ENCODE measurements at places on chromosomes 1 and 21. TPM values are rescaled to one million over a fixed set of nuclear protein-coding genes. Genes with fewer than 3 reads are reported as not detected.

ESRRG gene
- total RNA-seq, result not detected

GRCh38 chr1:77428068-77428467 lies 146.2 kb downstream of the AK5 start:
- no peak for DNase-seq
- H3K36me3 ChIP-seq, result no peaks in the 10 kb centered on the region
- H3K27me3 ChIP-seq, result no peaks in the 10 kb centered on the region
- no peaks in the 10 kb centered on the region for H3K4me1 ChIP-seq

GRCh38 chr1:92362970-92363369 lies 64.1 kb downstream of the RPAP2 start:
- no peaks in the 10 kb centered on the region for H3K27me3 ChIP-seq
- DNase-seq, result no peak
- no peak overlapping the region for H3K27ac ChIP-seq
- H3K36me3 ChIP-seq, result no peaks in the 10 kb centered on the region

- no peaks in the 10 kb centered on the region for H3K27me3 ChIP-seq
- peaks cover 17% of the 10 kb centered on the region for H3K4me1 ChIP-seq
- no peak overlapping the region for H3K4me3 ChIP-seq
- no peak for DNase-seq
Observed at GRCh38 chr1:159913451-159914192, 11.7 kb downstream of the TAGLN2 start.

DNA sequence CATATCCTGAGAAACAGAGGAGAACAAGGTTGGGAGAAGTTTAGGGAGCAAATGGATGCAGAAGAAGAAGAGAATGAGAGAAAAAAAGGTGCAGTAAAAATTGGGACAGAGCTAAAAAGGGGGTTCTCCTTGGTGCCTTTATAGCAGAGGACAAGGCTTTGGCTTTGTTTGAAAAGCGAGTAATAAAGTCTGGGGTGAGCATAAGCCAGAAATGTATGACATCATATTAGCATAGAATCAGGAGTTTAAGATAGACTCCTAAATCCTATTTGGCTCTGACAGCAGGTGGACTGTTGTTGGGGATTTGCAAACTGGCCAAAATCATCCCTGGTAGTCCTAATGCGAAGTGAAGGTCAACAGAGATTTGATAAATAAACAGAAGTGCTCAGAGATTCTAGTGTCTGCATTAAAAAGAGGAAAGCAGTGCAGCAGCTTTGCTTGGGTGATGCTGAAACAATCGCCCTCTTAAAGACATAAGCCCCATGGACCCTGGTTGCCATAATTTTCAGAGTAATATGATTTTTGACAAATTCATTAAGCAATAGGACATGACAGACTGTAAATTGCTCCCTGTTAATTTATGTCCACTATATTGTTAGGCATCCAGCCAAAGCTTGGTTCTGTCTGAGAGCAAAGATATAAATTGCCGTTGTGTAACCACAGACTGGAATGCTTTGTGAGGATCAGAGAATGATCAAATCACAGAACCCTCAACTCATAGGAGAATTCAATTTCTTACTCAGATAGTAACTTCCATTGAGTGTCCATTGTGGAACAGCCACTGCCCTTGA lies 385.0 kb upstream of the NFIA start:
- H3K4me1 ChIP-seq, result no peaks in the 10 kb centered on the region
- H3K36me3 ChIP-seq, result no peaks in the 10 kb centered on the region
- DNase-seq, result no peak
- H3K27me3 ChIP-seq, result no peaks in the 10 kb centered on the region
- H3K4me3 ChIP-seq, result no peak overlapping the region

Data from thoracic aorta (tissue), 2 donors.